ENCODE measurements at places on chromosomes 5 and 9.
A peak's percentile ranks its signal among the peaks of the same experiment; 100 is the strongest.

DNA sequence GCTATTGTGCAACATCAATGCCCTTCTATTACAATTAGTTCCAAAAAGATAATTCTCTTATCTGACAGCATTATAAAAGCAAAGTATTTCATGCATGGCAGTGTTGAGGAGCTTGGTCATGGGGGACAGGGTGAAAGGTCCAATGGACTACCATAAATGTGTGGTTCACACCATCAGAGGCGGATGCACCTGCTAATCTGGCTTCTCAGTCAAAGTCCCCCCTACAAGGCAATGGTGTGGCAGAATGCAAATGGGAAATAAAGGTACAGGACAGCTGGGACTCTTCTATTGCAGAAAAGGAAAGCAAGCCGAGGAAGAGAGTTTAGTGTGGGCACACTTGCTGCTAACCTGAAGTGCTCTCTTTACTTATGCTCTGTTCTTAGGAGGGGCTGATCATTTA lies 369.1 kb downstream of the NDUFS4 start:
- no peak for DNase-seq

DNA sequence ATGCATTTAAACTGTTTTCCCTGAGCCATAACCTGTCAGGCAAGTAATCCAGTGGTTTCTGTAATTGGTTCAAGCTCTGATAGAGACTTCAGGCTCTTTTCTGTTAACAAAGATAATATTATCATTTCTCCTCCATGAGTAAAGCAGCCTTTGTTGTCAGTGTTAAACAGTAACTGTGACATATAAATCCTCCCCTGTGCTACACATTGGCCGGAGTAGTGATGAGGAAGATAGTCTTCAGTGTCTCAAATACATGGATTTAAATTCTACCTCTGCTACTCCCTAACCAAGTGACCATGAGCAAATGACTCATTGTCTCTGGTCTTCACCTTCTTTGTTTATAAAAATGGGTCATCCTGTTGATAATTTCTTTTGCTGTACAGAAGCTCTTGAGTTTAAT lies 615.5 kb upstream of the CHD1 start:
- DNase-seq: no peak

GRCh38 chr9:81737871-81738507 lies 48.6 kb upstream of the TLE1 start:
- no peak for DNase-seq

GRCh38 chr9:118618849-118619248 lies 750.4 kb downstream of the BRINP1 start:
- DNase-seq: no peak

- DNase-seq: no peak
Measured at GRCh38 chr5:175554296-175554695, 75.9 kb downstream of the SFXN1 start.

DNA sequence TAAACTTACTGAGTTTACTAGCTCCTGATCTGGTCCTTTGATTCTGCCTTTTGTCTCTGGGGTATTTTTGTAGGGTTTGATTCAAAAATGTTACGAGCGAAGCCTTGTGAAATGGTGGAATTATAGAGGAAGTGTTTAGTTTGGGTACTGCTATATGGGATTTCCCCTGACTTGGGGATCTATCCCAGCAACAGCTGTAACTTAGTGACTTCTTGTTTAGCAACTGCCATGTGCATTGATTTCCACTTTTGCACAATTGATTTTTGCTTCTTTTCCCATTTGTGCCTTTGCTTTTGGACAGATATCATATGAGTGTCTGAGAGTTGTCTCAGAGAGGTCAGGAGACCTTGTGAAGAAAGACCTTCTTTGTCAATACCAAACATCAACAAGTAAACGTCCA lies 248.5 kb upstream of the DAP start:
- no peak for DNase-seq

DNA sequence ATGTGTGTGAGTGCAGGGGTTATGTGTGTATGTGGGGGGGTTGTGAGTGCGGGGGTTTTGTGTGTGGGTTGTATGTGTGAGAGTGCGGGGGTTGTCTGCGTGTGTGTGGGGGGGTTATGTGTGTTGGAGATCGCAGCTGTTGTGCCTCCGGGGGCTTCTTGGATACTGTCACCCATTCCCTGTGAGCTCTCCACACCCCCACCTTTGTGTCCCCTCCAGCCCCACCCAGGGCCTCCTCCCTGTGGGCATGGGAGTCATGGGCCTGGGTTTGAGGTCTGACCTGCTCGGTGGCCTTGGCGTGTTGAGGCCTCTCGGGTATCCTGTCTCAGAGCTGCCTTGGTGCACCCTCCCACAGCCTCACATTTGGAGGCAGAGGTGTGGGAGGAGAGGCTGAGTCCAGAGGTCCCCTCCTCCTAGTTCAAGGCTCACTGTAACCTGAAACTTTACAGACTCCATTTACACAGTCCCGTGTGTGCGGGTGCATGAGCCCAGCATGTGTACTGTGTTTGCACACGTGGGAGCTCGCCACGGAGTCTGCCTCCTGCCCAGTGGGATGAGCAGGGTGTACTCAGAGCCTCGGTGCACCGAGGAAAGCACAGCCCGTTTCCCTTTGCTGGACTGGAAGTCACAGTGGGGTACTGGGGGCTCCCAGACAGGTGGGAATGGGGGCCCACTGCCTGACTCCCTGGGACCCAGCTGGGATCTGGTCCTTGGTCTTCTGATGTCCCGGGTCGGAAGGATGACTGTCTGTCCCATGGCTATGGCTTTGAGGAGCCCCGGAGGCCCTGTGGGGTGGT lies 43.4 kb downstream of the RXRA start:
- no peak for DNase-seq

GRCh38 chr5:132232465-132232864 lies 4.8 kb upstream of the P4HA2 start:
- no peak for DNase-seq

DNA sequence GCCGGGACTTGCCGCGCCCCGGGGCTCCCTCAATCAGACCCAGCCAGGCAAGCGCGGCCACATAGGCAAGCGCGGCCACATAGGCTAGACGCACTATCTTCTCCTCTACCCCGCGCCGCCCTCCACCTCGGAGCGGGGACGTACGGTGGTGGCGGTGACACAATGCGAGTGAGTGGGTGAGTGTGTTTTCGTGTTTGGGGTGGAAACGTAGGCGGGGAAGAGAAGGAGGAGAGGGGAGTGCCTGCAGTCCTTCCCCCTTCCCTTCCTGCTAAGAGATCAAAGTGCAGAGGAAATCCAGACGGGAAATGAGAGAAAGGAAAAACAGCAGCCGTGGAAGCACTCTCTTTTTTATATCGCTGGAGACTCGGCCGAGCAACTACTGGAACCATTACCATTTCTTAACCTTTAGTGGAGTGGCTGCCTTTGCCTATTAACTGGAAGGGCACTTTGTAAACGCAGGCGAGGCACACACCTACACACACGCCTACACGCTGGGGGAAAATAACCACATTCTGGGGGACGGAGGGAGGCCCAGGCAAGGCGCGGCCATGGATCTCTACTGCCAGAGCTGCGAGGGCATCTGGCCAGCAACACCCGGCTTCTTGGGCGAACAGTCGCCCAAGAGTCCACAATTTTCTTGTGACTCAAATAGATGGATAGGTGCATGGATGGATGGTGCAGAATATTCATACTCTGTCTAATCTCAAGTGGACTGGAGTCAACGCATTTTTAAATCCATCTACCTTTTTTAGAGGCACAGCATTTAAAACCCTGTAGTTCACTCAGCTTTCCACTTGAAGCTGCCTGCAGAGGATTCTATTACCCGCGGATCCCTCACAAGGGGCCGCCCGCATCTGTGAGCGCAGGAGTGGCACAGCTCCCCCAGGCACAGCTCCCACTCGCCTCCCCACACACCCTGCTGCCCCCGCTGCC lies 2.1 kb downstream of the EDIL3 start:
- DNase-seq: peak; percentile 31

GRCh38 chr9:105206496-105206820 lies 38.0 kb upstream of the SLC44A1 start:
- no peak for DNase-seq

GRCh38 chr5:59584858-59585846 lies 308.4 kb downstream of the PDE4D start:
- DNase-seq: no peak

- no peak for DNase-seq
Measured at GRCh38 chr9:121367306-121368137, 2.5 kb downstream of the STOM start.

GRCh38 chr5:177491429-177491945 lies 5.9 kb downstream of the PDLIM7 start:
- DNase-seq: peak; percentile 68

Data from NCI-H1694 (cell line).